ENCODE measurements at places on chromosomes 4 and X. TPM values are rescaled to one million over a fixed set of nuclear protein-coding genes. Genes with fewer than 3 reads are reported as not detected.
A peak's percentile ranks its signal among the peaks of the same experiment; 100 is the strongest.

GRCh38 chr4:39526765-39527295 is 409 bp downstream of the UGDH start:
- DNase-seq: peak; percentile 7

DNA sequence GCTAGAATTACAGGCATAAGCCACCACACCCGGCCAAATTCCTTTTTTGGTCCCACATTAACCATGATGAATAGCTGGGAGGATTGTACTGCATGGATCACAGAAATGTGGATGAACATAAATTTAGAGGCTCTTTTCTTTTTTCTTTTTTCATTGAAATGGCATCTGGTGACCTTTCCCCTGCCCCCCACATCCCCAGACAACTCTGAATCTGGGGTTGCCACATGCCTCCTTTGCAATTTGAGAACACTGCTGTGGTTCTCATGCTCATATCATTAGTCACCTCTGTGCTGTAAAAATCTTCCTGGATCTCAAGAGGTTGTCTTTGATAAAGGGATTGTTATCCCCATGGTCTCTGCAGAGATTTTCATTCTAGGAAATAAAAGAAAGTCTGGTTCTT is 22.8 kb upstream of the FMR1NB start:
- DNase-seq: no peak

DNA sequence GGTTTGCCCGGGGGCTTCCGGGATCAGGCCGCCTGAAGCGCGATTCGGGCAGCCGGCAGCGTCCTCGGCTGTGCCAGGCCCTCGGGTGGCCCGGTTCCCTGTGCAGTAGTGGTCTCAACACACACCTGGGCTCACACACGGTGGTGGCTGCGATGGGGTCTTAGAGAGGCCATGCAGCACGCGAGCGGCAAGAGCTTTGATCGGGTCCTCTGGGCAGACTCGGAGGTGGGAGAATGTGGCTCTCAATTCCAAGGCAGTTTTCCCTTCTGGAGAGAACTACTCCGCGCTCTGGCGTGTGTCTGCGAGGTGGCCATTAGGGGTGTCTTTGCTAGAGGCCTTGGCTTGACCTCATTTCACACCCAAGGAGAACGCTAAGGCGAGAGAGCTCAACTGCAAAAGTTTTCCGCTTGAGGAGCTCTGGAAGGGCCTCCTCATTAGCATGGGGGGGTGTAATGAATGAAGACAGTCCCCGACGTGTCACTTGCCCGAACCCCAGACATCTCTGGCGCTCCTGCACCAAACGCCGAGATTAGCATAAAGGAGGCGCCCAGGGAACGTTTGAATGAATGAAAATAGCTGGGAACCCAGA is 771 bp upstream of the RBPJ start:
- peak; percentile 31 for DNase-seq

DNA sequence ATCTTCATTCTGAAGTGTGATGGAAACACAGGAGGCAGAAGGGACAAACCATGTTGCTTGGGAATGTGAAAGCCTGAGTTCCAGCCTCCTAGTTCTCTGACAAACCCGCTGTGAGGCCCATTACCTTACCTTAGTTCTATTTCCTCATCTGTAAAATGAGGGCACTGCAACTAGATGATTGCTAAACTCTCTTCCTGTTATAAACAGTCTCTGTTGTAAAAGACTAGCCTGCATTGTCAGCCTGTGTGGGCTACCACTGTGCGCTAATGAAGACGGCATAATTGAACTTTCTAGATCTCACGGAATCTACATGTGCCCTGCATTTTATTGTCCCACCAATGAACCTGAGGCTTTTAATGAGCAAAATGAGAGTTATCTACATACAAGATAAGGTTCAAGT is 147.2 kb downstream of the AFF2 start:
- no peak for DNase-seq

DNA sequence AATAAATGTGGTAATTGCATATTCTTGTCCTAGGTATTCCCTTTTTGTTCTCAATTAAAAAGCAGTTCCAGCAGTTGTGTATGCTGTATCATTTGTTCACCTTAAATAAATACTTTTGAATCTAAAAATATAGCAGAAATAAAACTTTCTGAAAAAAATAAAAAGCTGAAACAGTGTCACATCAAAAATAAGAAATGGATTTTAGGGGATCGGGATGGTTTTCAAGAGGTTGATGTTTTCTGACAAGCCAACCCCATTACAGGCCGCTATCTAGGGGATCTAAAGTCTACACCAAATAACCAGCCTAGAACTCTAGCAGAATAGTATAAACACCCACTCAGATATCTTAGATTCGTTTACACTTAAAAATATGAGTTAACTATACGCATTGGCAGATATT is 95.4 kb upstream of the MAML3 start:
- no peak for DNase-seq

DNA sequence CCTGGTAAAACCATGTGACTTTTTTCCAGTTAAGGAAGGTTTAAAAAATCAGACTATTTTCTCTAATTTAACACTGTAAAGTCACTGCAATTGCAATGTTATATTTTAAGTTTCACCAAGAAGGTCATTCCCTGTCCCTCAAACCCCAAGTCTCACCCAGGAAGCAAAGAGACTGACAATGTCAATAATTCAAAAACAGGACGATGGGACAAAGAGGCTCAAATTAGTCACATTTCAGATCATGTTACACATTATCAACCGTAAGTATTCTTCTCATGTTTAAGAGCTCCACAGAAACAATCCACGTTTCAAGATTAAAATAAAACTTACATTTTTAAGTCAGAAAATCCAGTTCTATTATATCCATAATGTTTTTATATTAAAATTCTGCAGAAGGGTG is 13.2 kb downstream of the SHISA3 start:
- DNase-seq: no peak

DNA sequence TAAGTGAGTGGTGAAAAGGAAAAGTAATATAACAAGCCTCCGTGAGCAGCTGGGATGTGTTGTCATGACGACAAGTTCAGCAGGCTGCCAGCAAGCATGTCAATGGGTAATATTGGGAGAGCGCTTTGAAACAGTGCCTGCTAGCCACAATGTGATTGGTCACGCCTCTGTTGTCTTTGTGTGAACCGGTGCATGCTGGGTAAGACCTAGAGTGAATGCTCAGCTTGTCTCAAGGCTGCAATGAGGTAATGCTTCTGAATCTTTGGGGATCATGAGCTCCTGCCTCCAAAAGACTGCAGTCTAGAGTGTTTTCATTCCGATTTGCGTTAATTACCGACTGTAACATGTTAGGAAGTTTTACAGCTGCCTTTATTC is 54.9 kb downstream of the STOX2 start:
- DNase-seq: no peak

GRCh38 chr4:181046809-181047208 is 1196.4 kb upstream of the TENM3 start:
- no peak for DNase-seq

DNA sequence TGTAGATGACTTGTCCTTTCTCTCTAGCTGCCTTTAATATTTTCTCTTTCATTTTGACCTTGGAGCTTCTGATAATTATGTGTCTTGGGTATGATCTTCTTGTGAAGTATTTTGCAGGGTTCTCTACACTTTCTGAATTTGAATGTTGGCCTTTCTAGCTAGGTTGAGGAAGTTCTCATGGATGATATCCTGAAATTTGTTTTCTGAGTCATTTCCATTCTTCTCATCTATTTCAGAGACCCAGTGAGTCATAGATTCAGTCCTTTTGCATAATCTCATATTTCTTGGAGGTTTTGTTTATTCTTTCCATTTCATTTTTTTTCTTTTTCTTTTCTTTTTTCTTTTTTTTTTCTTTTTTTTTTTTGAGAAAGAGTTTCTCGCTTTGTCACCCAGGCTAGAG is 585.7 kb upstream of the PABPC4L start:
- DNase-seq: no peak

DNA sequence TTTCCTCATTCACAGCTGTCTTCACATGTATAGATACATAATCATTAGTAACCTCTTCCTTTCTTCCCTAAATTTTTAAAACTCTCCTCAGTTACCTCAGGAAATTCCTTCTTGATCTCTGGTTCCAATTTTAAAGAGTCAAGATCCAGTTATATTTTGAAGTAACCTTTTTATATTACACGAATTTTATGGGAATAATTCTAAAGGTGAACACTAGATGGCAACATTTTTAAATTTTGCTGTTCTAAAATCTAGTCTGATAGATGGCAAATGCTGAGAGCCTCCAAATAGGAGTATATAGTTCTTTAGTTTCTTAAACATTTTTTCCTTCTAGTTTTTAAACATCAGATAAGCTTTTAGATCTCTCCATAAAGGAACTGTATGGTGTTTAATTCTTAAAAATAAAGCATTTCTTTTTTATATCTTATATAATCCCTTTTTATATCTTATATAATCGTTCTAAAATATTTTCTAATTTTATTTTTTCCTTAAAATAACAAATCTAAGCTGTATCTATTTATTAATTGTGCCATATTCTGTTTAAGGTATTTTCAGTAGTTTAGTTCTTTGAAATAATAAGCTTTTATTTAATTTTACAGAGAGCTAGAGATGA is 37.9 kb upstream of the PAPSS1 start:
- DNase-seq: no peak

GRCh38 chr4:76993787-76994641 is 44.5 kb downstream of the SEPTIN11 start:
- DNase-seq: peak; percentile 22

GRCh38 chrX:136850441-136851175 is 29.9 kb downstream of the RBMX start:
- DNase-seq: no peak

DNA sequence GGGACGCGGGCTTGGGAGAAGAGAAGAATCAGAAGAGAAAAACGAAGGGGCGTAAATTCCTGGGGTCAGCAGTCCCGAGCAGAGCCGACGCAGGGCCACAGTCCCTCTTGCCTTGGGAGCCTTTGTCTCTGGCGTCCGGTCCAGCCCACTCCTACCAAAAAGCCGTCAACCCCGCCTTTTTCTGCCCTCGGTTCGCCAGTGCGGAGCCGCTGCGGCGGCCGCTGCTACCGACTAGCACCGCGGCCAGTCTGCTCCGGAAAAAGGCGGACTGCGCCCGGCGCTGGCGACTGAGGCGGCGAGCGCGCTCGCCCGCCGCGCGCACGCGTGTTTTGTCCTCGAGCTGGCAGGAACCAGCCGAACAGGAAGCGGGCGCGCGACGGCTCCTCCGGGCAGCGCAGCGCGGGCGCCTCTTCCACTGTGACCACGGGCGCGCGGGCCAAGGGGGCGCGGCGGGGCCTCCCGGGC is 502 bp downstream of the HNRNPDL start:
- no peak for DNase-seq

- DNase-seq: no peak
Observed at GRCh38 chr4:139689093-139689722, 23.6 kb downstream of the MGST2 start.

DNA sequence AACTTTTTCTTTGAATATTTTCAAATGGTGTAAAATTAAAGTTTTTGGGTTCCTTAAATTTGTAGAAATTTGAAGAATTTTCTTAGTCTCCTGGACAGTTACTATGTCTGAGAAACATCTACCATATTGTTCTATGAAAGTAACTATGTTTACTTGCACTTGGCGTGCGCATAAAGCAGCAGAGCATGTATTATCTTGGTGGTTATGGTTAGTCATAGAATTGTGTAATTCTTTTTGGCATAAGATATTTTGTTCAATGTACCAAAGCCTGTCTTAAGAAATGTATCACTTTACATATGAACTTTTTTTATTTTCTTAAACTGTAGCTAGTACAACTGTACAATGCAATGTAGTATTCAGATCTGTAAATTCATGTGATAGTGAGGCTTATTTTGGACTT is 49.2 kb downstream of the CDS1 start:
- DNase-seq: no peak

GRCh38 chr4:74474345-74475090 is 29.6 kb downstream of the AREG start:
- DNase-seq: no peak

GRCh38 chr4:19992471-19993093 is 259.1 kb upstream of the SLIT2 start:
- no peak for DNase-seq

- DNase-seq: no peak
Observed at GRCh38 chrX:11196476-11196875, 85.3 kb downstream of the HCCS start.

GRCh38 chrX:70134116-70134477 is 850 bp downstream of the IGBP1 start:
- DNase-seq: no peak

- no peak for DNase-seq
Observed at GRCh38 chr4:98491899-98492559, 166.4 kb downstream of the TSPAN5 start.

GRCh38 chr4:23720556-23720955 is 169.3 kb downstream of the PPARGC1A start:
- DNase-seq: no peak

DNA sequence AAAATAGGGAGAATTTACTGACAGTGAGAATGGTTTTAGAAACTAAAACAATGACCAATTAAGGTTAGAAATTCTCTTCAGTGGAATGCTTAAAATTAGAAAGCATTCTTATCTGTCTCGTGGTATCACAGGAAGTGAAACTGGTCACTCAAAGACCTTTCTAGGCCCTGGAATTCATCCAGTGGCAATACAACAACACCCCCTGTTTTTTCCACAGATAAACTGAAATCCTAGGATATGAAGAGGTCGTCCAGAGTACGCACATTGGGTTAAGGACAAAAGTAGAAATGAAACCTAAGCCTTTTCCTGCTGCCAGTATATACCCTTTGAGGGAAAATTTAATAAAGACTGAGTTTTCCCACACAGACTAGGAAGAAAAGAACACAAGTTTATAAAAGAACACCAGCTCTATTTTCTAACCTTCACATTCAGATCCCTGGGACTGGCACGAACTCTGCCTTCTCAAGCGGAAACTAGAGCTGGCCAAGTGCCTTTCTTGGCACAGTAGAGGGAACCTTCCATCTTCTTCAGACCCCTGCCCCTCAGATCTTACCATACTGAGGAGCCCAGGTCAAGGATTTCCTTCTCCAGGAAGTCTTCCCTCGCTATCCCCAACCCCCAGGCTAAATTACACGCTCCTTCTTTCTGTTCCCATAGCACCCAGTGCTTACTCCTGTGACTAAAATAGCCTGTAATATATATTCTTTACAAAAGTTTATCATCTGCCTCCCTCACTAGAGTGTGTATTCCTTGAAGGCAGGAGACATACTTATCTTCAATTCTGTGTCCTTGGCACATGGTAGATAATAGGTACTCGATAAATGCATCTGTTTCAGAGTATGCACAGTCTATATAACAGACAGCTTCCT is 16.9 kb downstream of the LHFPL1 start:
- DNase-seq: no peak

GRCh38 chrX:33211356-33212260 is at the start of gene DMD:
DMD (minus strand) TSS chrX:33211549; CDS start chrX:33211312, 237 bp downstream.
- no peak for DNase-seq

- peak; percentile 28 for DNase-seq
Observed at GRCh38 chr4:7101692-7102515, 34.0 kb upstream of the GRPEL1 start.

GRCh38 chrX:72255445-72255844 is 16.6 kb upstream of the ERCC6L start:
- no peak for DNase-seq

- no peak for DNase-seq
Observed at GRCh38 chr4:126106658-126107057, 791.9 kb downstream of the FAT4 start.

KLHL4 gene
- not detected for total RNA-seq

RBMXL3 gene
- total RNA-seq: not detected

HPRT1 gene
- total RNA-seq: 83.0 TPM

TRIM61 gene
- 1.2 TPM for total RNA-seq

TRIML2 gene
- total RNA-seq: 0.38 TPM

PAGE1 gene
- not detected for total RNA-seq

MAGIX gene
- total RNA-seq: 0.81 TPM

RNF175 gene
- total RNA-seq: 0.54 TPM

POU3F4 gene
- not detected for total RNA-seq
